D721Med (cell line): ENCODE measurements at places on chromosomes 3 and 15.

DNA sequence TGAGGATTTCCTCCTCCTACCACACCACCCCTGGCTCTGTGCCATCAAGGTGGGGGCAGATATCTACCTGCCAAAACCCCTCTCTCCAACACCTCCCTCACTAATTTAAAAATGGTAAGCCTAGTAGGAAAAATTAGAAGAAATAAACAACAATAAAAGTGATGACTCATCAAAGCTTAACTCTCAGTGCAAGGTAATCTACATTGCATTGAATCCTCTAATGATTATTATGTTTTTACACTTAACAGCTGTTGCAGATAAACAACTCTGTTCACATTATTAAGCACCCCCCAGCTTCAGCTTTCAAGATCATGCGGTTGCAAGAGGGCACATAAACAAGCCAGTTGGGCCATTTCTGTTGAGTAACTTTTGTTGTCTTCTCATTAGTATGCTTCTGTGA, 396.1 kb upstream of the ATP11B start:
- DNase-seq: no peak

GRCh38 chr15:87733541-87733941, 523.0 kb downstream of the NTRK3 start:
- DNase-seq: no peak

- no peak for DNase-seq
Measured at GRCh38 chr15:71810256-71811035, at the start of gene NR2E3. Gene NR2E3, plus strand, starts transcription at chr15:71810554. Its CDS starts 190 bp downstream, at chr15:71810744.

DNA sequence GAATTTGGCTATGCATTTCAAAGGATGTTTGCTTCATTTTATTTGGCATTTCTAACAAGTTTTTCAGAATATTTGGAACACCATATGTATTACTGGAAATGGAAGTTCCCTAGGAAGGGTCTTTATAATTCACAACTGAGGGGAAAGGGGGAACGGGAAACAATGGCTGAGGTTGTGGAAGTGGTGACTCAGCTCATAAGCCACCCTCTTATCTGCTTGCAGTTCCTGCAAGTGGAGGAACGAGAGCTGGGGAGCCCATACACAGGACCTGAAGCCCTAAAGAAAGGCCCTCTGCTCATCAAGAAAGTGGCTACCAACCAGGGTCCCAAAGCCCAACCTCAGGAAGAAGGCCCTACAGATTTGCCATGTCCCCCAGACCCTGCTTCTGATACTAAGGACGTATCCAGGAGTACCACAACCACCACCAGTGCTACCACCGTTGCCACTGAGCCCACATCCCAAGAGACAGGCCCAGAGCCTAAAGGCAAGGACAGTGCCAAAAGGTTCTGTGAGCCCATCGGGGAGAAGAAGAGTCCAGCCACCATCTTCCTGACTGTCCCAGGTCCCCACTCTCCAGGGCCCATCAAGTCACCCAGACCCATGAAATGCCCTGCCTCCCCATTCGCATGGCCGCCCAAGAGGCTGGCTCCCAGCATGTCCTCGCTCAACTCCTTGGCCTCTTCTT, 37.9 kb downstream of the ESYT3 start:
- no peak for DNase-seq
